ENCODE measurements at places on chromosomes 4 and X. TPM values are rescaled to one million over a fixed set of nuclear protein-coding genes. Genes with fewer than 3 reads are reported as not detected.

The LIN54 gene
- total RNA-seq = 30.1 TPM

The GAGE1 gene
- total RNA-seq = not detected

The HSD17B13 gene
- 0.22 TPM for total RNA-seq

The LDB2 gene
- total RNA-seq = not detected

The MTMR8 gene
- 5.1 TPM for total RNA-seq

The NAP1L2 gene
- total RNA-seq = 2.3 TPM
